Muscle of leg (tissue), 16 donors: ENCODE measurements at places on chromosomes 13 and 19. TPM values are rescaled to one million over a fixed set of nuclear protein-coding genes. Genes with fewer than 3 reads are reported as not detected.
A peak's percentile ranks its signal among the peaks of the same experiment; 100 is the strongest.

DNA sequence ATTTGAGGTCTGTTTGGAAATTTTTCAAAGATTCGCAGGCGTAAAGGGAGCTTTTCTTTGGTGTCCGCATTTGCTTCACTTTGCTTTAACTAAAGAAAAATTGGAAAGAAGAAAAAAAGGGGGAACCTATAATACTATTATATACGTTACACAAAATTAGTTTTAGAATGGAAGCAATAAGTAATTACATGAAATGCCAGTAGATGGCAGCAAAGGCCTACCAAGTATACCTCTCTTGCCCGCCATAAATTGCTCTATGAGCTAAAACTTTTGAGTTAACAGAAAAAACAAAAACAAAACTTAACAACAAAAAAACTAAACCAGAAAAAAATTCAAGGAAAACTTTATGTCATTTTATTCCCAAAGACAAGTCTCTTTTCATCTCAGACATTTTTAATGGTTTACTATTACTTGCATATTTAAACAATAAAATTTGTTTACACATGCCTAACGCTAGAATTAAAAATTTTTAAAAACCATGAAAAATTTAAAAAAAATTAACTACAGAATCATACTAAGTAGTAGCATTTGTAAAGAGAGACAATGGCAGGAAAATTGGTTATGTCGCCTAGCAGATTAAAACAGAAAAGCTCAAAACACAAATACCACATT is 271.4 kb downstream of the NALCN start:
- DNase-seq: peak; percentile 59

DNA sequence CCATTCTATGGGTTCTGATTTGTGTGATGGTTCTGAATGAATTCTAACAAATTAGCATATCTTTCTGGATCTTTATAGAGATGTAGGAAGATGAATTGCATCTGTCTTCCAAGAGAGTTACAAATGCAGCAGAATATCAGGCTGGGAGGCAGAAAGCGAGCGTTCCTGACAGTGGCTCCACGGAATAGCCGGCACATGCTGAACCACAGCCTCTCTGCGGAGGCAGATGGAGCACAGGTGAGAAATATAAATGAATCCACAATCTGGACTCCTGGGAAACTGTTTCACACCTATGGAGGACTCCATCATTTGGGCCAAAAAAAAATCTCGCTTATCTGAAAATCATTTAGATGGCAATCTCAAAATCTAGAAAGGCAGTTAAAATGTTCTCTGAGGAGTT is 34.5 kb upstream of the WASF3 start:
- DNase-seq: no peak

DNA sequence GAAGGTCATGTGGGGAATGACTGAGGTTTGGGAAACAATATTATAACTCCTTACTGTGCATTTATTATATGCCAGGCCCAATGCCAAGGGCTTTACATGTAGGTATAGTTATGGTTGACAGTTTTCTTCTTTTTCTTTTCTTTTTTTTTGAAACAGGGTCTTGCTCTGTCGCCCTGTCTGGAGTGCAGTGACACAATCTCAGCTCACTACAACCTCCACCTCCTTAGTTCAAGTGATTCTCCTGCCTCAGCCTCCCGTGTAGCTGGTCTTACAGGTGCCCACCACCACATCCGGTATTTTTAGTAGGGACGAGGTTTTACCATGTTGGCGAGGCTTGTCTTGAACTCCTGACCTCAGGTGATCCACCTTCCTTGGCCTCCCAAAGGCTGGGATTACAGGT is 13.8 kb downstream of the RTN2 start:
- no peak for DNase-seq

DNA sequence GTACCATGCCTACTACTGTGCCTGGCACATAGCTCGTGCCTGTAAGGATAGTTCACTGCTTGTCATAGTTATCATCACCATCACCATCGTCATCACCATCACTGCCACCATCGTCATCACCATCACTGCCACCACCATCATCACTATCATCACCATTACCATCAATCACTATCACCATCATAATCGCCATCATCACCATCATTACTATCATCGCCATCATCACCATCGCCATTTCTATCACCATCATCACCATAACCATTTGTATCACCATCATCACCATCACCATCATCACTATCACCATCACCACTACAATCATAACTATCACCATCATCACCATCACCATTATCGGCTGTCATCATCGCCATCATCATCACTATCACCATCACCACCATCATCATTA is 107.1 kb downstream of the TUBA3C start:
- no peak for DNase-seq

ANKRD24 gene
- 0.58 TPM for total RNA-seq

ODAD3 gene
- total RNA-seq: 0.22 TPM

KLK4 gene
- total RNA-seq: not detected
